Smooth muscle cell of the coronary artery (primary cell): ENCODE measurements at places on chromosomes 7 and 10. TPM values are rescaled to one million over a fixed set of nuclear protein-coding genes. Genes with fewer than 3 reads are reported as not detected.

CALML5 gene
- total RNA-seq = not detected in 2 replicates

DGKB gene
- total RNA-seq = 0.59 TPM in 1 of 2 replicates, not detected in the other

IKZF1 gene
- total RNA-seq = not detected in 2 replicates

EPHA1 gene
- total RNA-seq = not detected in 2 replicates

SYCE1 gene
- 0.90 TPM in 1 of 2 replicates, not detected in the other for total RNA-seq

ATRNL1 gene
- 0.23 and 1.4 TPM in 2 replicates for total RNA-seq

ZFYVE27 gene
- total RNA-seq = 15.2 and 16.6 TPM in 2 replicates

CCDC7 gene
- 8.7 and 11.1 TPM in 2 replicates for total RNA-seq

OR2A42 gene
- total RNA-seq = under 0.01 TPM in 1 of 2 replicates, not detected in the other

PARD3 gene
- total RNA-seq = 34.9 and 41.4 TPM in 2 replicates

MLXIPL gene
- 0.23 TPM in 1 of 2 replicates, not detected in the other for total RNA-seq

TMEM270 gene
- not detected in 2 replicates for total RNA-seq

AZGP1 gene
- total RNA-seq = 0.30 TPM in 1 of 2 replicates, not detected in the other

GIMAP1 gene
- not detected in 2 replicates for total RNA-seq

GPR85 gene
- total RNA-seq = 0.12 and 0.60 TPM in 2 replicates

BMPER gene
- total RNA-seq = 56.5 and 70.4 TPM in 2 replicates

EIF3A gene
- total RNA-seq = 74.8 and 105 TPM in 2 replicates

MACROH2A2 gene
- 4.2 and 11.3 TPM in 2 replicates for total RNA-seq

CPED1 gene
- 32.2 and 50.7 TPM in 2 replicates for total RNA-seq

NEUROG3 gene
- not detected in 2 replicates for total RNA-seq

OR2AE1 gene
- 0.12 TPM in 1 of 2 replicates, not detected in the other for total RNA-seq

UTF1 gene
- total RNA-seq = not detected in 2 replicates

PNLIPRP1 gene
- total RNA-seq = not detected in 2 replicates

H2BK1 gene
- total RNA-seq = not detected in 2 replicates

DDIT4 gene
- total RNA-seq = 394 and 406 TPM in 2 replicates

LIPN gene
- not detected in 2 replicates for total RNA-seq
